Stimulated activated CD8-positive, alpha-beta memory T cell treated with anti-CD3 and anti-CD28 coated beads, Interleukin-7, amount 100 ng/mL, for 24 hours (primary cell): ENCODE measurements at places on chromosomes 7 and 10.

DNA sequence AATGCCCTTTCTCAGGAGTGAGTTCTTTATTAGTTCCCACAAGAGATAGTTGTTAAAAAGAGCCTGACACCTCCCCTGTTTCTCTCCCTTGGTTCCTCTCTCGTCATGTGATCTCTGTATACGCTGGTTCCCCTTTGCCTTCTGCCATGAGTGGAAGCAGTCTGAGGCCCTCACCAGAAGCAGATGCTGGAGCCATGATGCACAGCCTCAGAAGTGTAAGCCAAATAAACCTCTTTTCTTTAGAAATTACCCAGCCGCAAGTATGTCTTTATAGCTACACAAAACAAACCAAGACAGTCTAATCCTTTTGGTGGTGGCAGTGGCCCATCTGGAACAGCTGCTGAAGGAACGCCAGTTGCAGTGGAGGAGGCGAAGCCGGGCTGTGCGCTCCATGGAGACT is 9.3 kb downstream of the DNAJB9 start:
- DNase-seq, result no peak

DNA sequence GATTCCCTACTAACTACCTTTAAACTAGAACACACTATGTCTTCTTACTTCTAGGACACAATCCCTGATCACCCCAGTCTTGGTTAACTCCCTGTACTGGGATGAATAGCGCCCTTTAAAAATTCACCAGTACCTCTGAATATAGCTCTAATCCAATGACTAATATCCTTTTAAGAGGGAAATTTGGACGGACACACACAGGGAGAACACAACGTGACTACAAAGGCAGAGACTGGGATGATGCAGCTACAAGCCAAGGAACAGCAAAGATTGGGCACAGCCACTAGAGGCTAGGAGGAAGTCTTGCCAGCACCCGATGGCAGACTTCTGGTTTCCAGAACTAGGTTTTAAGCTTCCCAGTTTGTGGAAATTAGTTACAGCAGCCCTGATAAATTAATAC is 81.4 kb downstream of the MALSU1 start:
- no peak for DNase-seq

DNA sequence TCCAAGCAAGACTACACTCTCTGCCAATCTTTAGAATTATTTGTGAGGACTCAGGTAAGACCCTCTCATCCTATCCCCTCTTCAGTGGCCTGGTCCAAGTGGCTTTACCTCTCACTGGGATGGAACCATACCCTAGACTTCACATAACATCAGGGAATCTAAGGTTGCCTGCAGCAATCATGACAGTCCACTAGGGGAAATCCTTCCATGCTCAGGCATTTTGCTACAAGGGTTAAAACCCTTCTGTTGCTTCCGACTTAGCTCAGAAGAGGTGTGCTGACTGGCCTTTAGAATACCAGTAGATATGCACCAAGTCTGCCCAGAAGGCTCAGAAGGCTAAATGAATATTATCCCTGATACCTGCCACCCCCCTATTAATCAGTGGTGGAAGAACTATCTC is 24.9 kb upstream of the NPS start:
- DNase-seq, result no peak

GRCh38 chr10:104259456-104259855 is 4.8 kb downstream of the GSTO1 start:
- DNase-seq, result no peak

DNA sequence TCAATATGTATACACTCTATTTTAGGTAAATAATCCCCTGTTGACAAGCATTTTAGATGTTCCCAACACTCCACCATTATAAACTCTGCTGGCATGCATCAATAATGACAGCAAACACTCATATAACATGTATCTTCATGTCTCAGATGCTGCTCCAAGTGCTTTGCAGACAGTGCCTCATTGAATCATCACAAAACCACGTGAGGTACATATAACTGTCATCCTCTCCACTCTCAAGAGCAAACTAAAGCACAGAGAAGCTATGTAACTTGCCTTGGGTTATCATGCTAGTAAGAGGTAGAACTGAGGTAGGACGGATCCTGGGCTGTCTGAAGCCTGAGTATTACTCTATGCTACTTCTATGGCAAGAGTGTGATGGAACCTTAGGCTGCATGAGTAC is 72.5 kb upstream of the GSDME start:
- DNase-seq, result no peak

GRCh38 chr7:18656362-18656761 is 160.8 kb downstream of the HDAC9 start:
- no peak for DNase-seq

DNA sequence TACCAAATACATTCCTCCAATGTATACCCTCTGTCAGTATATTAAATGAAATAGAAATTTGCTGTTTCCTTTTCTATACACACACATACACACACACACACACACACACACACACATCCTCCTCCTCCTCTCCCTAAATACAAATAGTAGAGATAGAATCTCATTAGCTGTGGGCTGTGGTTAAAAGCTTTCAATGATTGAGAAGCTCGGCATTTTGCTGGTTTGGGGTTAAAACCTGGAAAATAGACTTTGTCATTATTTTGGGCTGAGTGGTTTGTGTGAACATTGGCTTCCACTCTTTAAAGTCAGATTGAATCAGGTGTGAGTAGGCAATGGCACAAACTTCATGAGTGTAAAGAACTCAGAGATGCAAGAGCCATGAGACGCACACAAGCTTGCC is 596.0 kb downstream of the XPNPEP1 start:
- DNase-seq, result no peak

GRCh38 chr7:296373-296945 is 6.5 kb downstream of the FOXL3 start:
- no peak for DNase-seq

- no peak for DNase-seq
These were observed at the start of gene HOXA7 for GRCh38 chr7:27156508-27156898. Gene HOXA7, minus strand, starts transcription at chr7:27156675. Its CDS starts 130 bp downstream, at chr7:27156545.
